ENCODE measurements at places on chromosomes 1 and 21.

GRCh38 chr1:230270185-230270558 is 156.0 kb downstream of the PGBD5 start:
- no peak for DNase-seq

DNA sequence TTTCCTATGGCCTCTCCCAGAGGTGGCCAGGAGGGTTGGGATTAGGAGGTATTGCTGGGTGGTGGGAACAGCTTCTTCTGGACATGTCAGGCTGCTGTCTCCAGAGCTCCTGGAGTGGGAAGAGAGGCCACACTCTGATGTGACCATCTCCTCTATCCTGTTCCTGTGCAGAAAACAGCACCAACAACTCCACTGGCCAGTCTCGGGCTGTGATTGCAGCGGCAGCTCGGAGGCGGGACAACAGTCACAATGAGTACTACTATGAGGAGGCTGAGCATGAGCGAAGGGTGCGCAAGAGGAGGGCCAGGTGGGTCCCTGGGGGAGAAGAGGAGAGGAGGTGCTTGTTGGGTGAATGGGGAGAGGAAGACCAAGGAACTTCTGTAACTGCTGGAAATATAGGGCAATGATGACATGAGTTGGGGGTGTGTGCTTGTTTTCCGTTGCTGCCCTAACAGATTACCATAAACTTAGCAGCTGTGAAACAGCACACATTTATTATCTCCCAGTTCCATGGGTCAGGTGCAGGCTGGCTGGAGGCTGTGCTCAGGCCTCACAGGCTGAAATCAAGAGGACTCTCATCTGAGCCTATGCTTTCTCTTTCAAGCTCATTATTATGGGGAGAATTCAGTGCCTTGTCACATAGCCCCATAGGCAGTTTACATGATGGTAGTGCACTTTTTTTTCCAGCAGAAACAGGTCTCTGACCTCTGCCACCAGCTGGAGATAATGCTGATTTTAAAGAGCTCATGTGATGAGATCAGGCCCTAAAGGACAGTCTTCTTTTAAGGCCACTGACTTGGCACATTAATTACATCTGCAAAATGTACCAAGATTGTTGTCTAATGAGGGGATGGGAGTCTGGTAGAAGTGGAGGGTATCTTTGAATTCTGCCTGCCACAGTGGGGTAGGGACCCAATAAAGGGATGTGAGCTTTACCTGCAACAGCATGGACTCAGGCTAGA is 20.8 kb downstream of the VANGL2 start:
- DNase-seq, result no peak

GRCh38 chr1:174150499-174150898 is 8.8 kb upstream of the RABGAP1L start:
- no peak for DNase-seq

- no peak for DNase-seq
Observed at GRCh38 chr1:58620926-58621325, 43.9 kb upstream of the TACSTD2 start.

DNA sequence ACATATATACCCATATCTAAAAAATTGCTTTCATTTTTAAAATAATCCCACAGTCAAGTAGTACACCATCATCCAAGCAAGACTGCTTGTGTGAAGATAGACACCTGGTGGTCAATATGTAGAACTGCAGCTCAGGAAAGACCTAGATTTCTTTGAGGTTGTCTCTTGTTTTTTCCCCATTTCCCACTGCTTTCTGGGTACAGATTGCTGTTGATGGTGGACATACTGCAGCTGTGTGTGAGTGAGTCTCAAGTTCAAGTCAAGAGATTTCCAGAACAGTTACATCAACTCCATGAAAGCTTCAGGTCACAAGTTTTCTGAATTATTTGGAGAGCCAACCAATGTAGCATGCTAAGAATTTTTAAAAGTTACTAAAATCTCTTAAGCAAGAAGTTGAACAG is 306.4 kb downstream of the DUSP10 start:
- DNase-seq, result no peak

- no peak for DNase-seq
Observed at GRCh38 chr21:29025328-29025713, 853 bp downstream of the USP16 start.

- DNase-seq, result no peak
Observed at GRCh38 chr1:28046716-28047115, 41.7 kb downstream of the EYA3 start.

DNA sequence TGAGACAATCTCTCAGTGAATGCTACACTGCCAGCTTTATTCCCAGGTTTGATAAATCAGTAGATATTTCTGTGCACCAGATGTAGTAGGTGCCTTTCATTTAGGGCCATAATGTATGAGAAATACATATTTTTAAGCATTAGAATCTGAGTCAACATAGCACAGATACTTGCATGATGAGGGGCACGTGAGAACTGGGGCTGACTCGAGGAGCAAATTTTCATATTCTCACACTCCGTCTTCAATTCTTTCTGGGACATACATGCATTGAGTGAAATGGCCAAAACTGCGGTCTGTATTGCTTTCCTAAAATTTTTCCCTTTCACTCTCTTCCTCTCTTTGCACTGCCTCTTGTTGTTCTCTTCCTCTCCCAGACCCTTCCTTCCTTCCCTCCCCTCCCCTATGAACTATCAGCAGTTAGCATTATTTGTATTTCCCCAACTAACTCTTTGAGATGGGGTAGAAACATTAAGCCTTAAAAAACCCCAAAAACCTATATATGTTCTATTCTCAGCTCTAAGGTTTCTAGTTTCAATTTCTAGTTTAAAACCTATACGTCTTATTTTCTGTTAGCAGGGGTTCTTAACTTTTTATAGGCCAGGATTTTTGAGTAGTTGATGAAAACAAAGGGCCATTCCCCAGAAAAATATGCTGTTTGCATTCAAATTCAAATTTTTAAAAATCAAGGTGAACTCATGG is 289.1 kb downstream of the PTBP2 start:
- DNase-seq, result no peak

Measured in stimulated activated CD8-positive, alpha-beta memory T cell treated with anti-CD3 and anti-CD28 coated beads, Interleukin-7, amount 100 ng/mL, for 4 hours (primary cell).